ENCODE measurements at places on chromosomes 1 and 21. TPM values are rescaled to one million over a fixed set of nuclear protein-coding genes. Genes with fewer than 3 reads are reported as not detected.

GRCh38 chr21:16587141-16587581 is 857.4 kb downstream of the USP25 start:
- no peak overlapping the region for H3K27ac ChIP-seq
- peak; percentile 44 for DNase-seq
- no peaks in the 10 kb centered on the region for H3K27me3 ChIP-seq

DNA sequence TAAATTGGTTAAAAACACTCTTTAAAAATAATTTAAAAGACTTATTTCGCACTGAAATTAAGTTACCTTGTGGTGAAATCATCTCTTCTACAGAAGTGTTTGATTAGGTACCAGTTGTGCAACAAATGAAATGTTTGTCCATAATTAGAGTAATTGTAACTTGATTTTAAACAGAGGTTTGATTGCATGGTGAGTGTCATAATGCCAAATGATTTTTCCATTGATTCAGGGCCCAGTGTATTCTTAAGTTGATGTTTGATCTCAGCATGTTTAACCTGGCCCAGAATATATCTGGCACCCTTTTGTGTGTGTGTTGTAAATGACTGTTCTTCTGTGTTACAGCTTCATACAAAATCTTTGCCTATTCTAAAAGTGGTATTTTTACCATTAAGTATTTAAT is 28.5 kb downstream of the LRRC8B start:
- H3K4me1 ChIP-seq = no peaks in the 10 kb centered on the region
- no peak overlapping the region for H3K27ac ChIP-seq
- no peak overlapping the region for H3K4me3 ChIP-seq
- H3K36me3 ChIP-seq = no peaks in the 10 kb centered on the region
- no peaks in the 10 kb centered on the region for H3K27me3 ChIP-seq
- no peak for DNase-seq

- no peaks in the 10 kb centered on the region for H3K27me3 ChIP-seq
- no peak overlapping the region for H3K27ac ChIP-seq
- no peaks in the 10 kb centered on the region for H3K4me1 ChIP-seq
- no peaks in the 10 kb centered on the region for H3K36me3 ChIP-seq
- no peak for DNase-seq
- H3K4me3 ChIP-seq = no peak overlapping the region
Observed at GRCh38 chr1:24491577-24492360, 10.9 kb upstream of the RCAN3 start.

DNA sequence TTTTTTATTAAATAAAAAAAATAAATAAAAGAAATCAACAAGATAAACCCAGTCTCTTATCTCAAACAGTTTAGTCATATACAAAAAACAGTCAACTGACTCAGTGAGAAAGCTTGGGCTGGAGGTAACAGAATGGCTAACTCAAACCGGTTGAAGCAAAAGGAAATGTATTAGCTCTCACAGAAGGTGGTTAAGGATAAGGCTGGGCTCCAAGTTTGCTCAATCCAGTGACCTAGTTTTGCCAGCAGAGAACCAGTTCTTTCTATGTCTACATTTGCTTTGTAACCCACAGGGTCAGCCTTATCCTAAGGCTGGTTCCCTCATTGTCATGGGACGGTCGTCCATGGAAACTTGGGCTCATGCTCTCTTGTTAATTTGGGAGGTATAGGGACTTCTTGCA is 144.5 kb upstream of the L1TD1 start:
- H3K27me3 ChIP-seq = no peaks in the 10 kb centered on the region
- H3K36me3 ChIP-seq = no peaks in the 10 kb centered on the region
- no peak overlapping the region for H3K4me3 ChIP-seq
- H3K27ac ChIP-seq = no peak overlapping the region

DNA sequence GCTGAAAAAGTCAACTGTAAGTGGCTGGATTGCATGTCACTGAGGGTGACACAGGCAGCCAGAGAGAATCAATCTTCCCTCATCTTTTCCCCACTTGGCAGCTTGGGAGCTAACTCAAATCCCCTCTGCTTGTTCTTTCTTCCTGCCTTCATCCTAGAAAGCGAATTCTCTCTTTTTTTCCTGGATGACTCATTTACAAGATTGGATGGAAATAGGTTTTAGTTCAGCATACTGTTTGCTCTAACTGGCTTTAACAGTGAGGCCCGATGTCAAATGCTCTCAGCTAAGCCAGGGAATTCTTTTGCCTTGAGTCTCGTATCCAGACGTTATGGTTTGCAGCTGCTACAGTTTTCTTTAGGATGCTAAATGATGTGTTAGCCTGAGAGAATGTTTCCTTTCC is 72.7 kb downstream of the HUNK start:
- DNase-seq = no peak
- H3K4me3 ChIP-seq = no peak overlapping the region
- peaks cover 27% of the 10 kb centered on the region for H3K4me1 ChIP-seq
- no peaks in the 10 kb centered on the region for H3K36me3 ChIP-seq
- no peaks in the 10 kb centered on the region for H3K27me3 ChIP-seq

DNA sequence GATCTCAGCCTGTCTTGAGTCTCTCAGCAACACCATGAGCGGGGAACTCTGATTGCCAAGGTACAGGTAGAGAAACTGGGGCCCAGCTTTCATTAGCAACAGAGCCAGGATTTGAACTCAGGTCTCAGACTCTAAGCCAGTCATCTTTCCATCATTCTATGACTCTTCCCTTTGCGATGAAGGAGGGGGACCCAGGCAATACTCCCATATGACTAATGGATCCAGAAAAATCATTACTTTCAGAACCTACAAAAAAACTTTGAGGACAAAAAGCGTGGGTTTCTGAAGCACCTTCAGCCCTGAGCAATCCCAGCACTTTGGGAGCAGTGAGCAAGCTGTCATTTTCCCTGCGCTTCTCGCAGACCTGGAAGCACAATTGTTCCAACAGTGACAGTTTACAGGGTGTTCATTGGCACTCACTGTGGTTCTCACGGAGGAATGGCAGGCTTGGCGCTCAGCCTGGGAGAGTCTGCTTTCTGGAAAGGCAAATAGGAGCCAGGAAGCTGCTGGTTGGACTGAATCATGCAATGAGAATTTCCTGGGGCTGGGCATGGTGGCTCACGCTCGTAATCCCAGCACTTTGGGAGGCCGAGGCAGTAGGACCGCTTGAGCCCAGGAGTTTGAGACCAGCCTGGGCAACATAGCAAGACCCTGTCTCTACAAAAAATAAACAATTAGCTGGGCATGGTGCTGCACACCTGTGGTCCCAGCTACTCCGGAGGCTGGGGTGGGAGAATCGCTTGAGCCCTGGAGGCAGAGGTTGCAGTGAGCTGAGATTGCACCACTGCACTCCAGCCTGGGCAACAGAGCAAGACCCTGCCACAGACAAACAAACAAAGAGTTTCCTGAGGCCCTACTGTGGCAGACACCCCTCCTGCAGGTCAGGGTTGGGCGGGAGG is 40.1 kb downstream of the SLC2A7 start:
- no peaks in the 10 kb centered on the region for H3K36me3 ChIP-seq
- H3K4me1 ChIP-seq = no peaks in the 10 kb centered on the region
- H3K4me3 ChIP-seq = no peak overlapping the region
- no peak overlapping the region for H3K27ac ChIP-seq
- DNase-seq = no peak

DNA sequence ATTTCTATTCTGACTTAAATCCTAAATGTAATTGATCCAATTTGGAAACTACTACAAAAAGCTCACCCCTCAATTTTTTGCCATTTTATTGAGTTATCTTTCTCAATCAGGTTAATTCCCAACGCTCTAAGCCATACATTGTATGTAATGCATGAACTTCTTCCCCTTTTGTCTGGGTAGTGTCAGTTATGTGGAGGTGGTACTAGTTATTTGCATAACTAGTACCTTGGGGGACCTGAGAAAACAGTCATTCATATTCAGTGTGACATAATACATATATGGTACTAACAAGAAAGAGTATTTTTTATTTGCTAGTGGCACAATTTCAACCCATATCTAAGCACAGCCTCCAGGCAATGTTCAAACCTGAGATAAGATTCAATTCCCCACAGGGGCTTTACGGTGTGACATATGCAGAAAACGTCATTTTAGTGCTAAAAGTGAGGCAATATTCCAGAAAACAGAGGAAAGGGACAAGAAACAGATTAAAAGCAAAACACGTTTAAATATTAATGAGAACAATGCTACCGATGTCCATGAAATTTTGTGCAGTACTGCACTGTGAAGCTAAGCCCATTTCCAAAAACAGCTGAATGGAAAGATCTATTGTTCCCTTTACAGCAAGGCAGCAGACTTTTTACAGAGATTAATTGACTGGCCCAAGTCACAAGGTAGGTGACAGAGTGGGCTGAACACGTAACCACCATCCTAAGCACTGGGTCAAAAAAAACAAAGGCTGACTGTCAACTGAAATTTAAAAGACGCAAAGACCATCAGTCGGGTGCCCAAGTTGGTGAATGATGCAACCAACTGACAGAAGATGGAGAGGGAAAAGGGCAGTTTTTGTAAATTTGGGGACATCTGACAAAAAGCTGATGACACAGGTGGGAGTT is 1.4 kb downstream of the HLCS start:
- no peak for DNase-seq
- H3K4me3 ChIP-seq = peak overlapping the region; percentile 63
- no peaks in the 10 kb centered on the region for H3K27me3 ChIP-seq
- peak overlapping the region; percentile 98 for H3K27ac ChIP-seq

DNA sequence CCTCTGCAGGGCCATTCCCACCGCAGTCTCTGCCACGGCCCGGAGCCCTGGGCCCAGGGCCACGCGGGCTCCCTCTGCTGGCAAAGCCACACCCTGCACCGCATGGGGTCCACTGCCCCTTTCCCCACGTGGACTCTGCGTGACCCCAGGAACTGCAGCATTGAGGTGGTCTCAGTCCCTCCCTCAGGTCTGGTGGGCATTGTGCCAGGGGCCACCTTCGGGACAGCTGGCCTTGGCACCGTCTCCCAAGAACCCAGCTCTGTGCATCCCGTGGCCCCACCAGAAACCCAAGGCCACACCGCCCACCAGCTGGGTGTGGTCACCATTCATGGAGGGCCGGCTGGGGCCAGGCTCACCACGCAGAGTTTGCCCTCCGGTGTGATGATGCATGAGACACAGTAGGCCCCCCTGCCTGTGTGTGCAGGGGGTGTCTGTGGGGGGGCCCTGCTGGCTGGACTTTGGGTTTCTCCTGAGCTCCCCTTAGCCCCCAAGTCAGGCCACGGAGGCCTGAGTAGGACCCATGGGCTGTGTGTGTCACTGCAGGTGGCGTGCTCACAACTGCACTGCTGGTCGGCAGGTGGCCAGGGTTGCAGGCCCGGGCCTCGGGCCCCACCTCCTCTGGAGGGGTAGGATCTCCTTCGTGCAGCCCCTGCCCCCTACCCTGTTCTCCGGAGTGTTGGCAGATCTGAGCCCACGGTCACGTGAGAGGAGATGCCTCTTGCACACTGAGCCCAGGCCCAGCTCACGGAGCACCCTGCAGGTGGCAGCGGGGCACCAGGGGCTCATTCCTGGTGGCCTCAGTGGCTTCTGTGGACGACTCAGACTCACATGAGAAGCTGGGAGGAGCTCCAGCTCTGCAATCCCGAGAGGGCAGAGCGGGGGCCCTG is 5.8 kb downstream of the VWA1 start:
- H3K4me1 ChIP-seq = peaks cover 17% of the 10 kb centered on the region
- no peak for DNase-seq
- no peaks in the 10 kb centered on the region for H3K36me3 ChIP-seq
- no peaks in the 10 kb centered on the region for H3K27me3 ChIP-seq
- no peak overlapping the region for H3K27ac ChIP-seq
- H3K4me3 ChIP-seq = no peak overlapping the region

DNA sequence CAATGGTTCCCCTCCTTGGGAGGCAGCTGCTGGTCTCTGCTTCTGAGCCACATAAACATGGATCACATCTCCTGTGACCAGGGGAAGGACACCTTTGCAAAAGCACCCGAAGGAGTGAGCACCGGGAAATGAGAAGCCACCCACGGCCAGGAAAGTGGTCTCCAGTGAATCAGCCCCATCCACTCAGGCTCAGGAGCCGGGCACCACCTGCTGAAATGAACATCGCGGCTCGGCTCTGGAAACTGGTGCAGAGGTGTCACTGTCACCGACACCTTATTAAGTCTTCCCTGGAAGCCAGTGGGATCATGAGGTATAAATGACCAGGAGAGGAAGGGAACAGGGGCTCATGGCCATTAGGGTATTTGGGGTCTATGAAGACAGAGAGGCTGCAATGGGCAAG is 207.2 kb upstream of the C1orf174 start:
- no peaks in the 10 kb centered on the region for H3K4me1 ChIP-seq
- DNase-seq = no peak
- no peak overlapping the region for H3K4me3 ChIP-seq

DNA sequence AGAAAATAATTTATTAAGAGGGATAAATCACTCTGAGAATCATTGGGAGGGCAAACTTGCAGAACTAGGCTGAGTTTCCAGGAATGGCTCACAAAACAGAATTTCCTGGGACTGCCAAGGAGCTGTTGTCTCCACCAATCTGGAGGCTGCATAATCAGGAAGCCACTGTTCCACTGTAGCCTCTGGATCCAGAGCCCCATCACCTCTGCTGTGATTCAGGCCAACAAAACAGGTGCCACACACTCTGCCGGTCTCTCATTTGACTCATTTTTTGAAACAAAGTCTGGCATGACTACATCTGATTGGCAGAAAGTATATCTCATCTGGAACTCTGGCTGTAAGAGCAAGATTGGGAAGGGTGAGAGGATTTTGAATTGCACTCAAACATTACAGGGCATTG is 178.9 kb upstream of the C1orf105 start:
- H3K4me3 ChIP-seq = no peak overlapping the region
- H3K36me3 ChIP-seq = no peaks in the 10 kb centered on the region
- no peak for DNase-seq
- no peaks in the 10 kb centered on the region for H3K27me3 ChIP-seq

- H3K36me3 ChIP-seq = peaks cover 3% of the 10 kb centered on the region
- H3K4me1 ChIP-seq = no peaks in the 10 kb centered on the region
- DNase-seq = no peak
- no peaks in the 10 kb centered on the region for H3K27me3 ChIP-seq
- no peak overlapping the region for H3K27ac ChIP-seq
- H3K4me3 ChIP-seq = no peak overlapping the region
Observed at GRCh38 chr1:155773221-155773620, 83.8 kb downstream of the GON4L start.

DNA sequence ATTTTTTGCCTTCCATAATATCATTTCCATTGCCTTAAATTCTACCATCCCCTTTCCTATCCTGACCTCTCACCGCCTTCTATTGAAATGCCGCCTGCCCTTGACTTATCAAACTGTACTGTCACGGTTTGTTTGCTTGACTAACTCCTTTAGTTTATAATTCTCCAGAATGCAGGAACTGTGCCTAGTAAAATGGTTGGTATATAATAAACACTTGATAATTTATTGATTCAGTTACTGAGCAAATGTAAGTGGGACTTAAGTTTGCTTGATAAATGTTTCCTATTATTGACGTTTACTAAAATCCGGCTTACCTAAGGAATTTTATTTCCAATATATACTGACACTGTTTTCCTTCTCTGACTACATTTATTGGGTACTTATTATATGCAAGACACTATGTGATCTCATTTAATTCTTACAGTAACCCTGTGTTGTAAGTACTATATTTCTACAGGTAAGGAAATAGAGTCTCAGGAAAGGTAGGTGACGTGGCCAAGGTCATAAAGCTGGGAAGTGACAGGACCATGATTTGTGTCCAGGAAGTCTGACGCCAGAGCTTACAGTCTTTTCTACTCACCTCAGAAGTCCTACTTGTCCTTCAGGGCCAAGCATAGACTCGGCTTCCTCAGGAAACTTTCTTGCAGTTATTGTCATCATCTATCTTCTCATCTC is 35.7 kb downstream of the DPT start:
- no peak for DNase-seq
- no peaks in the 10 kb centered on the region for H3K27me3 ChIP-seq
- H3K36me3 ChIP-seq = no peaks in the 10 kb centered on the region

Gene TMEM59
- total RNA-seq = 116 TPM

Gene REN
- not detected for total RNA-seq

Gene SLC45A3
- total RNA-seq = 5.5 TPM

Gene CD244
- not detected for total RNA-seq

Gene ANGPTL7
- not detected for total RNA-seq

Gene SPRR2E
- not detected for total RNA-seq

Gene SELENBP1
- total RNA-seq = 18.5 TPM

Gene GPR25
- not detected for total RNA-seq

Gene GBP7
- not detected for total RNA-seq

Gene CHODL
- total RNA-seq = not detected

Data from Caco-2 (cell line).